ENCODE measurements at places on chromosomes 4 and X.

GRCh38 chr4:106795326-106795725, 240.8 kb downstream of the DKK2 start:
- peaks cover 21% of the 10 kb centered on the region for H3K4me1 ChIP-seq
- no peaks in the 10 kb centered on the region for H3K27me3 ChIP-seq
- no peak overlapping the region for H3K27ac ChIP-seq
- no peaks in the 10 kb centered on the region for H3K36me3 ChIP-seq
- no peak overlapping the region for H3K4me3 ChIP-seq

DNA sequence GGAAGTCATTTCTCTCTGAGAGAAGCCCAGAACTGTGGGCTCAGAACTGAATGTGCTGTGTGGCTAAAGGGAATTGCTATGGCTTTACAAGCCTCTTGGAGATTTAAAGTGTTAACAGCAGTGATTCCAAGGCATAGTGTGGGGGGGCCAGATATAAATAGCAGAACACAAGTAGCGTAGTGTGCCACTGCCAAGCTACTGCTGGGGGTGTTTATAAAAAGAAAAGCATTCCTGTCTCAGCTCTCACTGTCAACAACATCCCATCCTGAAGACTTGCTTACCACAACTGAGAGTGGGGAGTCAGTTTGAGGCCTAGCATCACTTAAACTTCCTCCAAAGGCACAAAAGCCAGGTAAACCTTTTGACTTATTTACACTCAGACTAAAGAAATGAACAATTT, at the start of gene ART3:
ART3 (plus strand) TSS at position 242 of the 400 bp plus-strand sequence. CDS start 1,181 bp downstream, outside the sequence.
- no peak within 1 kb of the TSS for H3K27ac ChIP-seq
- H3K27me3 ChIP-seq: no peaks in the 10 kb centered on the region
- H3K4me1 ChIP-seq: no peaks in the 10 kb centered on the region
- DNase-seq: no peak
- no peak within 1 kb of the TSS for H3K4me3 ChIP-seq
- H3K36me3 ChIP-seq: no peaks in the 10 kb centered on the region

DNA sequence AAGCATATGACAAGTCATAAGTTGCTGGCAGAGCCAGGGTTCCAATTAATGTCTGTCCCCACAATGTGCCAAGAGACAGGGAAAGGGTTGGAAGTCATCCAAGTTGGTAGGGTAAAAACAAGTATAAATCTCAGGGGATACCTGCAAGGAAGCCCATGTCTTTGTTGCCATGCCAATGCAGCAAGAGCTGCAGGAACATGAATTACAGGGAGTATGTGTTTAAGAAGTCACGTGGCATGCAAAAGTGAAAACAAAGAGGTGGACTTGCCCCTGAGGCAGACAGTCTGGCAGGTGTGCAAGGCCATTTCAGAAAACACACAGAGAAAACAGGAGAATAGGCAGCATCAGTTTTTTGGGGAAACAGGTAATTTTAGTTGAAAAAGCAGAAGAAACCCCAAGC, 29.4 kb downstream of the C4orf51 start:
- H3K36me3 ChIP-seq: no peaks in the 10 kb centered on the region
- H3K27me3 ChIP-seq: no peaks in the 10 kb centered on the region
- H3K27ac ChIP-seq: no peak overlapping the region
- no peak overlapping the region for H3K4me3 ChIP-seq

GRCh38 chrX:72258174-72258573, 18.9 kb downstream of the RPS4X start:
- no peak for DNase-seq
- H3K4me3 ChIP-seq: no peak overlapping the region
- no peak overlapping the region for H3K27ac ChIP-seq
- H3K27me3 ChIP-seq: no peaks in the 10 kb centered on the region
- no peaks in the 10 kb centered on the region for H3K36me3 ChIP-seq

DNA sequence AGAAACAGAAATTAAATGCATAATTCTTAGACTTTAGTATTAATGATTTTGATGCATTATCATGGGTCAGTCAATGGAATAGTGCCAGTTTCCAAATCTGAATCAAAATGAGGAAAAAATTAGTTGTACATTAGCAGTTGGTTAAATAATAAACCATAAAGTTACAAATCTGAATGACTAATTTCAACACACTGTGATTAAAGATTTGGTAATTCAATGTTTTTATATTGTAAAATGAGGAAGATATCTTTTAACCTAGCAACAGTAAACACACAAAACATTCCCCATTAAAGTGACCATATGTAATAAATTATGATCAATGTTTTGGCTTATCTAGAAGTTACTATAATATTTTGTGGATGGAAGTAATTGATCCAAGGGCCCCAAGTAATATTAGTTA, 1.6 kb downstream of the FBXO8 start:
- H3K27me3 ChIP-seq: no peaks in the 10 kb centered on the region
- DNase-seq: no peak
- H3K4me3 ChIP-seq: no peak overlapping the region
- peaks cover 7% of the 10 kb centered on the region for H3K4me1 ChIP-seq

DNA sequence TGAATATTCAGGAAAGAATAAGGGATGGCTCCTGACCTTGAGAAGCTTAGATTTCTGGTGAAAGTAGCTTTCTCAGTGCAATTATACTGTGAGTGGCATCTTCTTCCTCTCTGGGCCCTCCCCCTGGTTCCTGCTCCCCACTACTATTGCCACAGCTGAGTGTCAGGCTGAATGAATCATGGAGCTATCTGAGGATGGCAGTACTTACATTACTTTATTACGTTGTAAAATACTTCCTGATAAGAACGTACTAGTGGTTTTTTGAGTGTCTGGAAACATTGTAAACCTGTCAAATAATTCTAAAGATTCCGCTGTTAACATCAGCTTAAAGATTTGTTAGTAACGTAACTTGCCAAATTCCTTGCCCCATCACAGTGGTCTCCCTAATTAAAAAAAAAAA, 36.2 kb downstream of the ARHGAP10 start:
- H3K27ac ChIP-seq: no peak overlapping the region
- H3K4me3 ChIP-seq: no peak overlapping the region
- peaks cover 36% of the 10 kb centered on the region for H3K4me1 ChIP-seq
- H3K27me3 ChIP-seq: no peaks in the 10 kb centered on the region
- peak; percentile 61 for DNase-seq

GRCh38 chrX:148416931-148417330, 83.5 kb upstream of the AFF2 start:
- H3K36me3 ChIP-seq: no peaks in the 10 kb centered on the region
- no peaks in the 10 kb centered on the region for H3K4me1 ChIP-seq
- H3K27me3 ChIP-seq: no peaks in the 10 kb centered on the region
- DNase-seq: no peak

DNA sequence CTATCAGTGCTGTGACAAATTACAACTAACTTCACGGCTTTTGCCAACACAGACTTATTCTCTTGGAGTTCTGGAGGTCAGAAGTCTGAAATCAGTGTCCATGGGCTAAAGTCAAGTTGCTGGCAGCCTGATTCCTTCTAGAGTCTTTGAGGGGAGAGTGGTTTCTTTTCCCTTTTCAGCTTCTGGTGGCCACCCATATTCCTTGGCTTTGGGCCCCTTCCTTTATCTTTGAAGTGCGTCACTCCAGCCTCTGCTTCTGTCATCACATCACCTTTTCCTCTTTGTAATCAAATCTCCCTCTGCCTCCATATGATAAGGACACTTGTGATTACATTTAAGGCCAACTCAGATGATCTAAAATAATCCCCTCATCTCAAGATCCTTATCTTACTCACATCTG, 9.0 kb downstream of the FAM114A1 start:
- H3K4me3 ChIP-seq: no peak overlapping the region
- no peaks in the 10 kb centered on the region for H3K4me1 ChIP-seq
- no peak for DNase-seq
- H3K27ac ChIP-seq: no peak overlapping the region
- no peaks in the 10 kb centered on the region for H3K36me3 ChIP-seq

DNA sequence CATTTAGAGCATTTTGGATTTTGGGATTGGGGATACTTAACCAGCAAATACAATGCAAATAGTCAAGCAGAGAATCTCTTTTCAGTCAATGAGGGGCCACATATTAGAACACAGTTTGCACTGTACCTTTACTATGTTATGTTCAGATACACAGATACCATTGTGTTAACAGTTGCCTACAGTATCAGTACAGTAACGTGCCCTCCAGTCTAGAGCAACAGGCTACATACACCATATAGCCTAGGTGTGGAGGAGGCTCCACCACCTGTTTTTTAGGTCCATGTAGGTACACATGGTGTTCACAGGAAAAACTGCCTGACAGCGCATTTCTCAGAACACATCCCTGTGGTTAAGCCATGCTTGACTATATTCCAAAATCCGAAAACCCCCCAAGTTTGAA, 9.1 kb downstream of the GRPEL1 start:
- DNase-seq: no peak
- H3K4me3 ChIP-seq: no peak overlapping the region
- no peaks in the 10 kb centered on the region for H3K4me1 ChIP-seq
- no peaks in the 10 kb centered on the region for H3K27me3 ChIP-seq
- H3K36me3 ChIP-seq: peaks cover under 1% of the 10 kb centered on the region

GRCh38 chrX:17527922-17528321, 152.9 kb downstream of the NHS start:
- no peaks in the 10 kb centered on the region for H3K36me3 ChIP-seq
- H3K27ac ChIP-seq: peak overlapping the region; percentile 69
- no peaks in the 10 kb centered on the region for H3K4me1 ChIP-seq
- DNase-seq: no peak

- H3K4me1 ChIP-seq: no peaks in the 10 kb centered on the region
- H3K4me3 ChIP-seq: peak overlapping the region; percentile 55
- DNase-seq: no peak
- H3K27me3 ChIP-seq: no peaks in the 10 kb centered on the region
- H3K27ac ChIP-seq: no peak overlapping the region
- H3K36me3 ChIP-seq: no peaks in the 10 kb centered on the region
Measured at GRCh38 chr4:37889849-37890800, 759 bp upstream of the TBC1D1 start.

DNA sequence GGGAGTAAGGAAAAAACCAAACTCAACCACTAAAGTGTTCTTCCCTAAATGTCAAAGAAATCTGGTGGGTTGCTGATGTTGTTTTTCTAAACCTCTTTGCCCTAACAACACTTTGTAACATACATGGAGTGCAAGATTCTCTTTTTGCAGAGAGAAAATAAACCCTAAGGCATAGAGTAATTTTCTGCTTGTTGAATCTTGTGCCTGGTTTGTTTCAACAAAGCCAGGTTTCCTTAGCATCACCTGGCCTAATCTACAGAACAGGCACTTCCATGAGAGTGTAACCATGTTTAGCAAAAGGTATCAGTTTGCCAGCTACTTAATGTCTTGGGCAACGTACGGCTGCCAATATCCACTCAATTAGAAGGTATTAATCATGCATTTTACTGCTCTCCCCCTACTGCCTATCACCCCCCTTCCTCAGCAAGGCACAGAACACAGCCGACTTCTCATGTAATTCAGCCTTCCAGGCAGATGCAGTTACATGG, 219.2 kb downstream of the MAML3 start:
- no peak for DNase-seq
- no peak overlapping the region for H3K4me3 ChIP-seq
- H3K27ac ChIP-seq: no peak overlapping the region
- H3K4me1 ChIP-seq: no peaks in the 10 kb centered on the region
- H3K36me3 ChIP-seq: no peaks in the 10 kb centered on the region

DNA sequence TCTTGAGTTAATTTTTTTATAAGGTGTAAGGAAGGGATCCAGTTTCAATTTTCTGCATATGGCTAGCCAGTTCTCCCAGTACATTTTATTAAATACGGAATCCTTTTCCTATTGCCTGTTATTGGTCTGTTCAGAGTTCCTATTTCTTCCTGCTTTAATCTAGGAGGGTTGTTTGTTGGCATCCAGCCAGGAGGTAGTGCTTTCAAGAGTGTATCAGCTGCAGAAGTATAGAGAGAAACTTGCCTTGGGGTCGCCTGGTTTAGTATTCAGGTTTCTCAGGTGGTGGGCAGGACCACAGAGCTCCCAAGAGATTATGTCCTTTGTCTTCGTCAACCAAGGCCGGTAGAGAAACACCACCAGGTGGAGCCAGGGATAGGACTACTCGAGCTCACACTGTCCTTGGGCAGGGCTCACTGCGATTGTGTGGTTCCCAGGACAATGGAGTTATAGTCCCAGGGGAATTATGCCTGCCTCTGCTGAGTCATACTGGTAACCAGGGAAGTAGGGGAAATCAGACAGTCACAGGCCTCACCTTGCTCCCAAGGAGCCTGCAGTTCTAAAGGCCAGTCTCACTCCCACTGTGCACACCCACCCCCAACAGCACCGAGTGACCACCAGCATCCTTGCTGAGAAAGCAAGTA, 168.1 kb downstream of the VSIG4 start:
- no peak overlapping the region for H3K4me3 ChIP-seq
- H3K4me1 ChIP-seq: no peaks in the 10 kb centered on the region
- DNase-seq: peak; percentile 7
- no peaks in the 10 kb centered on the region for H3K27me3 ChIP-seq

DNA sequence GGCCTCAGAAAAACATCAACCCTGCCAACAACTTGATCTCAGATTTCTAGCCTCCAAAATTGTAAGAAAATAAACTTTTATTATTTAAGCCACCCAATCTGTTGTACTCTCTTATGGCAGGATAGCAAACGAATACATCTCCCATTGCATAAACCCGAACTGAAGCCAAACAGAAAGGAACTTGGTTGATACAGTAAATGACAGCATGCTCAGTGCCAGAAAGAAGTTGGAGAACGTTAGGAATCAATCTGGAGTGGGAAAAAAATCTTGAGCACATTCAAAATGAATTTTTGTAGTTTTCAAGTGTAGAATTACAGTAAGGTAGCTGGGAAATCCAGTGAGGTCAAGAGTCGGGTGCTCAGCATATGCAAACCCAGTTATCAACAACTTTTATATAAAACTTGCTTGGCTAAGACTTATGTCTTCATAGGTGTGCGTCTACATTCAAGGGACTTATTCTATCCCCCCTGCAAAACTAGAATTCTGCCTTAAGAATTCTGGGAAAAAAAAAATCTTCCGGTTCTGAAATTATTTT, 157.5 kb upstream of the ANKRD50 start:
- DNase-seq: no peak
- no peaks in the 10 kb centered on the region for H3K36me3 ChIP-seq
- H3K27me3 ChIP-seq: no peaks in the 10 kb centered on the region
- no peak overlapping the region for H3K4me3 ChIP-seq
- no peaks in the 10 kb centered on the region for H3K4me1 ChIP-seq

DNA sequence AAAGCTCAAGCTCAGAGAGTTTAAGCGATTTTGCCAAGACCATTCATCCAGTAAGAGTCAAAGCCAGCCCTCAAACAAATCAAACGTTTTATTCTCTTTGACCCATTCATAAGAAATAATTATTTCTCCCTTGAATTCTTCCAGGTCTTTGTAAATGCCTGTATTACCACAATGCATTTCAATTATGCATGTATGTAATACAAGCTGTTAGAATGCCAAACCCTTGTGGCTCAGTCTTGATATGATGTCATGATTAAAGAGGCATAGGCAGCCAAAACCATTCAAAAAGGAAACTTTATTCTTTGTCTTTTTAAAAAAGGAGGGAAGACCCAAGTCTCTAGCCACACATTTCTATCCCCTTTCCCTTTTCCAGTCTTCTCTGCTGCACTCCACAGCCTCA, 56.5 kb upstream of the PGM2 start:
- no peak for DNase-seq
- no peaks in the 10 kb centered on the region for H3K27me3 ChIP-seq
- H3K36me3 ChIP-seq: no peaks in the 10 kb centered on the region
- no peak overlapping the region for H3K27ac ChIP-seq
- no peak overlapping the region for H3K4me3 ChIP-seq

- no peak overlapping the region for H3K4me3 ChIP-seq
- H3K36me3 ChIP-seq: no peaks in the 10 kb centered on the region
- H3K4me1 ChIP-seq: no peaks in the 10 kb centered on the region
- no peak overlapping the region for H3K27ac ChIP-seq
- H3K27me3 ChIP-seq: no peaks in the 10 kb centered on the region
Measured at GRCh38 chr4:109072595-109072994, 229.9 kb downstream of the COL25A1 start.

Measured in Caco-2 (cell line).